Cardiac septum (tissue), 1 donor: ENCODE measurements at places on chromosomes 3 and 15.

DNA sequence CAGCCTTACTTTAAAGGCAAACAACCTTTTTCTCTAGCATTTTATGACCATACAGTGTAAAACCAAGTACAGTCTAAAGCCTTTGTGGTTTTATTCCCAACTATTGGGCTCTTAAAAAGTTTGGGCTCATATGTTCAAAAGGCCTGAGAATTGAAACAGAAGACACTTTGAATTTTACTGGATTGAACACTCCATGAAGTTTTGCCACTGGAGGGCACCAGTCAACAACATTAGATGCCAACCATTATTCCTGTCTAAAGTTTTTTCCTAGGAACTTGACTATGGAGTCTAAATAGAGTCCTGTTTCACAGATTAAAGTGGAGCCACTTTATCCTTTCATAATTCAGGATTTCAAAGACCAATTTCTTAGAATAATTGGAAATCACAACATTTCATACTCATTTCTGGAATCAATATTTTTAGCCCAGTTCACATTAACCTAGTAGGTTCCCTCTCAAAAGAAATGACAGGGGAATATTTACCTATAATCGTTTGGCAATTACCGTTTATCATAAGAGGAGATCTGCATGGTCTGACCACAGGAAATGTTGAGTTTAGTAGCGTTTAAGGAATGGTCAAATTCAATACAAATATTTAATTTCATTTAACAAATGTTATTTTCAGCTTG is 244.1 kb upstream of the PDZRN3 start:
- no peak for DNase-seq

DNA sequence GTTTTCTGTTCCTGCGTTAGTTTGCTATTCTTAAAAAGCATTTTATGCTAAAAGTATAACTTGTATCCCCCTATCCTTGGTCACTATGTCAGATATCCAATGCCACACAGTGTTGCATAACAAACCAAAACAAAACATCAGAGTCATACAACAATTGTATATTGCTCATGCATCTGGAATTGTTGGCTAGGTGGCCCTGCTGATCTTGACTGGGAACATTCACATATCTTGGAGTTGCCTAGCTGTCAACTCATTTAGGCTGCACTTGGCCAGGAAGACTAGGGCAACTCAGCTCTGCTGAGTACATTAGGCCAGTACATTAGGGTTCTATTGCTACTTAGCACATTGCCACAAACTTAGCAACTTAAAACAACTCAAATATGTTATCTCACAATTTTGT is 706.5 kb upstream of the UBE2E2 start:
- no peak for DNase-seq

DNA sequence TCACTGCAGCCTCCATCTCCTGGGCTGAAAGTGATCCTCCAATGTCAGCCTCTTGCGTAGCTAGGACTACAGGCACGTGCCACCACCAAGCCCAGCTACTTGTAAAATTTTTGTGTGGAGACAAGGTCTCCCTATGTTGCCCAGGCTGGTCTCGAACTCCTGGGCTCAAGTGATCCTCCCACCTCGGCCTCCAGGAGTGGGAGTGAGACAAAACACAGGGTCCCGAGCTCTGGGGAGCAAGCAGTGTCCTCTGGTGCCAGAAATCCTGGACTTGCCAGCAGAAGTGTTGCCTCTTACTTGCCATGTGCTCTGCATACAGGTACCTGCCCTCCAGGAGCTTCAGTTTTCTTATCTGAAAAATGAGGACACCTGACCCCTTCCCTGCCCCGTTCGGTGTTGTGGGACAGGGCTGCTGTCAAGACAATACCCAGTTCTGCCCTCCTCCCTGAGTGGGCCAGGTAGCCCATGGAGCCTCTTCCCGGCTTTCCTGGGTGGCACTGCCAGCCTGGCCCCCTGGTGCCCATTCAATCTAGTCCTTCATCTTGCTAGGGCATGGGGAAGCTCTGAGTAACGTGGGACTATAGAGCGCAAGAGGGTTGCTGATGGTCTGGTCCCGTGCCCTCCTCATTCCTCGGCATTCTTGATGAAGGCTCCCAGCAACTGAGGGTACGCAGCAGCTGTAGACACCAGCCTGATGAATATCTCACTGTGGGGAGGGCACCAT is 164.6 kb downstream of the GOLGA6L4 start:
- peak; percentile 69 for DNase-seq

DNA sequence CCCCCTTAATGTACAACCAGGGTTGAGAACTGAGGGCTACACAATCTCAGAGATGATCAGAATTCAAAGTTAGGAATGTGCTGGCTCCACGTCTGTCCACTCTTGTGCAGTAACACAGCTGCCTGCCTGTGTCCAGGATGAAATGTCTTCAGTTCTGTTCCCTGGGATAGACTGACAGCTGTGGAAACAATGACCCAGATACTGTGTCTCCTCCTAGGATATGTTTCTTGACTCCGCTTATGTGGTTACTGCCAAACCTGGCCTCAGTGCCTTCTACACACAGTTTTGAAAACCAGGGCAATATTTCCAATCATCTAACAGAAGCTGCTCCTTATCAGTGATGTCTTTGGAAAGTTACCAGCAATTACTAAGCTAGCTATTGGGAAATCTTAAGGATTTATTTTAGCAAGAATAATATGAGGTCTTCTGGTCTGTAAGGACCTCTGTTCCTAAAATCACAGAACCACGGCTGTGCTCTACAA is 67.6 kb downstream of the NOX5 start:
- DNase-seq, result no peak

GRCh38 chr15:42375252-42375651 is 16.0 kb downstream of the CAPN3 start:
- DNase-seq, result no peak

DNA sequence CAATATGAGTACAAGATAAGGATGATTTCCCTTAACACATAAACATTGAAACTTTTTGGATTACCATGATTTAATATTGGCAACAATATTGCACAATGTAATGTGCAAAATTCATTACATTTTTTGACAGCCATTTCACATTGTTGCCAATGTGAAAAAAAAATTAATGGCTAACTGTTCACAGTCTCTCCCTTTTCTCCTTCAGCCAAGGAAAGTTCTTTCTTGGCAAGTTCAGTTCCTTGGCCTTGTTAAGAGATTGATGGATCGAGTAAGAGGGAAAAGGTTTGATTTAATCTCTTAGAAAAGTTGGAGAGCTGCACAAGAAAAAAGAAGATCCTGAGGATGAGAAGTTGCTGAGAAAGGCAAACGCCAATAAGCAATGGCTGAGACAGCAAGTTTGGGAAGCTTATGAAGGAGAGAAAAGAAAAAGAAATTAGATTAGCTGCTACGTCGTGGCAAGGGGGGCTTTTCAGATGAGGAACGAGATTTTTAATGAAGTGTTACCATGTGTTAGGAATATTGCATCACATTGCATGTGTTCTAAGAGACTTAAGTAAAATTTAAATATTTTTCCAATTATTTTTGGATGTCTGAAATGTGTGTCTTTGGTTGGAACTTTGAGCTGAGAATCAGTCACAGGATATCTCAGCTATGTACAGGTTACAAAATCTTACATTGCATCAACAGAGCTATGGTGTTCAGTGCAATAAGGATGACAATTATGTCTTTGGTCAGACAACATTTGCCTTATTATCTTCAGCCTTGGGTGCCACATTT is 61.4 kb upstream of the ZNF280D start:
- no peak for DNase-seq

DNA sequence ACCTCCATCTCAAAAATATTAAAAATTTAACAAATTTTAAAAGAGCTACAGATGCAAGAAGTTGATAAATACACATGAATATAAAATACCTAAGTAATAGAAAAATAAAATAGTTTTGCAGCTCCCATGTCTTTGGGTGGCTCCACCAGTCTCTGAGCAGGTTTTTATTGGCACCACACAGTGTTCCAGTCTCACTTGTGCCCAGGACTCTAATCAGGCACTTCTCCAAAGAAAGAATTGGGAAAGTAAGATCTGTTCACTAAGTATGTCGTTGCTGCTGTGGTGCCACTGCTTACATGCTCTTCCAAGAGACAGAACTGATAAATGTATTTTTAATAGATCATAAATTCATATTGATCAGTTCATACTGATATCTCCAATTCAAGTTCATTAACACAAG is 92.5 kb upstream of the ABI3BP start:
- no peak for DNase-seq

DNA sequence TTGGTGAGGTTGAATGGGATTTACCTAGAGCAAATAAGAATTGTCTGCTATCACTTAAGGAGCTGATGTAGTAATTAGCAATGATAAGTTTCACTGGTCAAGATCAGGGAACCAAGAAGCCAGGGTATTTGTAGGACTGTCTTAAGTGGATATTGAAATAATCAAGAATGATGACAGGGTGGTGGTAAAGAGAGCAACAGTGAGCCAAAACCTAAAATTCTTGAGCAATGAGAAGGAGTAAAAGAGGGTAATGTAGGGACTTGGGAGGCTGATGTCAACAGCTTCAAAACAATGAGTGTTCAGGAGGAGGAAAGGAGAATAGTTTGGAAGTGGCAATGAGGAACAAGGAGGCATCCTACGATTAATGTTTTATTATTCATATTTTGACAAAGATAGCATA is 31.5 kb upstream of the SLC2A2 start:
- DNase-seq, result no peak

DNA sequence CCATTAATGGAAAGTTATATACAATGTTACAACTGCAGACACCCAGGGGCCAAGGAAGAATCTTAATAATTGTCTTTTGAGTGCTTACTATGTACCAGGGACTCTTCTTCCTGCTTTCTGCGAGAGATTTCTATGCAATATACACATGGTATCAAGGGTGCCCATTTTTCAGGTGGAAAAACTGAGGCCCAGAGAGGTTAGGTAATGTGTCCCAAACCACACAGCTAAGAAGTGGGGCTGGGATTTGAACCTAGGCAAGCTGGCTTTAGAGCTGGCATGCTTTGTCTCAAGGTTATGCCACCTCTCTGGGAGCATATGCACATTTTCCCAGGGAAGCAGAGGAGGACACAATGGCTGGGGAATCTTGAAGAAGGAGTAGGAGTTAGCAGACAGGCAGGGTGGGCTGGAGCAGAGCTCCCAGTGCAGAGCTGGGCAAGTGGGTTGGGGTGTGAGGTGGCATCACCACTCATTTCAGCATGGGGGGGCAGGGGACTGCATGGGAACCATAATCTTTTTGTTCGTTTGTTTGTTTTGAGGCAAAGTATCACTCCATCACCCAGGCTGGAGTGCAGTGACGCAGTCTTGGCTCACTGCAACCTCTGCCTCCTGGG is 339.8 kb upstream of the LRRFIP2 start:
- DNase-seq, result no peak

DNA sequence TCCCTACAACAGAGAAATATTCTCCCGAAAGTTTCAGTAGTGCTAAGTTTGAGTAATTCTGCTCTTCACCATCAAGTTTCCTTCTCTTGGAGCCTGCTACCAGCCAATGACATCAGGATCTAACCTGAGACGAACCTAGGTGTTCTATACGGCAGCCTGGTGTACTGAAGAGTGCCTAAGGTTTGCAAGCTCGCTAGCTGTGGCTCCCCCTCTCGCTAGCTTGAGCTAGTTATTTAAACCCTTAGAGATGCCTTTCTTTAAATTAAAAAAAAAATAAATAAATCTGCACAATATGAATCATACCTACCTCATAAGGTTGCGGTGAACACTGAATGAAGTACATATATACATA is 1.4 kb upstream of the COL8A1 start:
- no peak for DNase-seq

DNA sequence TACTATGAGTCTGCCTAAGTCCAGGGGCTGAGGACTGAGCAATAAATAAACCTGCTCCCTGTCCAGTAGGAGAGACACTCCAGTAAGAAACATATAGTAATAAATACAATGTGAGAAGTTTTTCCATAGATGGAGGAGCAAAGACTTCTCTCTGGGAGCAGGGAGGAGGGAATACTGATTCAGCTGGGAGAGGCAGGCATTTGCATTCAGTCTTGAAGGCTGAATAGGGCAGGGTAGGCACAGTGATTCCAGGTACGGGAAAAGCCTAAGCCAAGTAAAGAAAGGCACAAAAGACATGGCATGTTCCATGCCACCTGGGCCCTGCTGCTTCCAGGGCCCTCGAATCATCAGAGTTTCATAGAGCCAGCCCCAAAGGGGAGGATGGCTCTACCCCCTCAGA is 59.6 kb upstream of the GLCE start:
- DNase-seq, result no peak

DNA sequence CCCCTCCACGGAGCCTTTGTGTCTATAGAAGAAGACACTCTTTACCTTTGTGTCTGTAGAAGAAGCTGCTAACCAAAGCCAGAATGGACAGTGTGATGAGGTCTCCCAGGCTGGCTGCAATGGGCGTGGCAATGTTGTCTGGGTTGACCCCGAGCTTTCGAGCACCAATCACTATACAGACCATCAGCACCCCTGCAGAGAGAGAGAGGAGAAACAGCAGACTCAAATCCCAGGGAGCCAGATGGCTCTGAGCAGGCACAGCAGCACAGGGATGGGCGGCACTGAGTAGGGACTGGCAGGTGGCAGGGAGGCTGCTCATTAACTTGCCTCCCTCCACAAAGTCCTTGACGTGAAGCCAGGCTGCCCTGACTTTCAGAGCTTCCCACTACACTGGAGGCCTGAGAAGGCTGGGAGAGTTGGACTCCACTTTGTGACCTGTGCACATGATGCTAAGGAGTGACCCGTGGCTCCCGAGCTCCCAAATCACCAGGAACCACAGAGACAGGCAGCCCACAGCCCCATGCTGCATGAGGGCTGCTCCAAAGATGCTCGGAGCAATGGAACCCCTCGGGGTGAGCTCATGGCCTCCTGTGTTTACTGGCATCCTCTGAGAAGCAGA is 53.9 kb downstream of the ROPN1B start:
- no peak for DNase-seq

GRCh38 chr3:11000528-11000927 is 8.0 kb downstream of the SLC6A1 start:
- no peak for DNase-seq

DNA sequence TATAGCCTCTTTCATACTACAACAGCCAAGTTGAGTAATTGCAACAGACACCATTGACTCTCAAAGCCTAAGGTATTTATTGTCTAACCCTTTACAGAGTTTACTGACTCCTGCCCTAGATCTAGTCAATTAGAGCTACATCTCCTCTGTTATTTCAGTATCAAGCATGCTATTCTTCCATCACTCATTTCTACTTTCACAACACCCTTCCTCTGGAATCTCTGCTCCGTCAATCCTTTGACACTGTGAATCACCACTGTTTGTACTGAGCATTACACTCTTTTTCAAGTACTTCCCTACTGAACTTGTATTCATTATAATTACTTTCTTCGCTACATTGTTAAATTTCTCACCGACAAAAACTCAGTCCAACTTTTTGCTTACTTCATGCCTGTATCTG is 121.8 kb downstream of the ZNF609 start:
- DNase-seq, result no peak
